ENCODE measurements at places on chromosomes 1 and 21. TPM values are rescaled to one million over a fixed set of nuclear protein-coding genes. Genes with fewer than 3 reads are reported as not detected.

The RNF11 gene
- 96.9 TPM for total RNA-seq

The MIER1 gene
- total RNA-seq: 42.4 TPM

The OR2W3 gene
- total RNA-seq: not detected

The SFPQ gene
- total RNA-seq: 269 TPM

The CC2D1B gene
- 25.2 TPM for total RNA-seq

The CCDC30 gene
- total RNA-seq: 3.4 TPM

The HSD3B1 gene
- total RNA-seq: not detected

The SLC5A9 gene
- not detected for total RNA-seq

The PLK3 gene
- 13.6 TPM for total RNA-seq

The NMNAT2 gene
- total RNA-seq: 0.29 TPM

The RAD54L gene
- 1.8 TPM for total RNA-seq

The C1orf116 gene
- total RNA-seq: 22.2 TPM

The CRP gene
- not detected for total RNA-seq

The PDZK1 gene
- total RNA-seq: 51.8 TPM

The OR2L13 gene
- not detected for total RNA-seq

The FCGR3B gene
- total RNA-seq: 3.8 TPM

The FAM167B gene
- total RNA-seq: 0.64 TPM

The C1orf210 gene
- total RNA-seq: 7.2 TPM

The CRB1 gene
- total RNA-seq: 0.33 TPM

The OLIG2 gene
- total RNA-seq: not detected

The NTRK1 gene
- 0.16 TPM for total RNA-seq

The DNAH14 gene
- total RNA-seq: 38.6 TPM

The FYB2 gene
- 11.3 TPM for total RNA-seq

The PCBP3 gene
- total RNA-seq: 13.8 TPM
